Tibial artery (tissue), 4 donors: ENCODE measurements at places on chromosomes 3 and 15.

DNA sequence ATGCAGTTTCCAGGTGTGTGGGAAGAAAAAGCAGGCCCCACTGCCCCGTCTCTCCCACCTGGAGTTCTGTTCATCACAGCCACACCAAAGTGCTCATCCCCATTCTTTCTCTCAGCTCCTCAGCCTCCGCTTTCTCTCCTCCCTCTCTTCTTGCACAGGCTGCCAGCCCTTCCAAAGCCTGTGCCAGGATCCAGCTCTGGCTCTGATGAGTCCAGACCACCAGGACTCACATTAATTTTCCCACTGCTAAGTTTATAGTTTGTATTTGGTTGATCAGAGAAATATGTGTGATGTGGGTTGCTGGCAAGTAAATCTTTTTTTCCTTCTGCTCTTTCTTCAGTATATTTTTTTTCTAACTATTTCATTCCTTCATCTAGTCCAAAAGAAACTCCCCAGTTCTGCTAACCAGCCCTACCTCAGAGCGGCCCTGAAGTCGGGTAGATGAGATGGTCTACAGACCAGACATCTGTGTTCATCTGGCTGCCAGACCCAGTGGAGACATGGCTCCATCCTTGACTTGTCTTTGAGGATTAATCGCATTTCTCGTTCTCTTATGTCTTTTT is 49.8 kb downstream of the BOC start:
- no peak for DNase-seq

DNA sequence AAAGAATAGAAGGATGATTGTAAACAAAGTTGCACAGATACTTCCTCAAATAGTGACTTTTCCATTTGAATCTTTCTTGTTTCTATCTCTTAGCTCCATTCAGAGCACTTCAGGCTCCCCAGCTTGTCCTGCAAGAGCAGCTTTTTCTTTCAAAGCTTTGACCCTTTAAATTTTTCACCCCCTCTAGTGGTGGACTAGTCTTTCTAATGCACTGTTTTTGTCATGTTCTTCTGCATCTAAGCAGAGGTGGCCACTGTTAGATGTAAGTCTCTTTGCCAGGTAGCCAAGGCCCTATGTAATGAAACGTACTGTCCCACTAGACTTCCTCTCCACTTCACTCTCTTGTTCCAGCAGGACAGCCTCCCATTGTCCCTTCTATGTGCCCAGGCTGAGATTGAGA is 74.0 kb upstream of the MANF start:
- DNase-seq: no peak

DNA sequence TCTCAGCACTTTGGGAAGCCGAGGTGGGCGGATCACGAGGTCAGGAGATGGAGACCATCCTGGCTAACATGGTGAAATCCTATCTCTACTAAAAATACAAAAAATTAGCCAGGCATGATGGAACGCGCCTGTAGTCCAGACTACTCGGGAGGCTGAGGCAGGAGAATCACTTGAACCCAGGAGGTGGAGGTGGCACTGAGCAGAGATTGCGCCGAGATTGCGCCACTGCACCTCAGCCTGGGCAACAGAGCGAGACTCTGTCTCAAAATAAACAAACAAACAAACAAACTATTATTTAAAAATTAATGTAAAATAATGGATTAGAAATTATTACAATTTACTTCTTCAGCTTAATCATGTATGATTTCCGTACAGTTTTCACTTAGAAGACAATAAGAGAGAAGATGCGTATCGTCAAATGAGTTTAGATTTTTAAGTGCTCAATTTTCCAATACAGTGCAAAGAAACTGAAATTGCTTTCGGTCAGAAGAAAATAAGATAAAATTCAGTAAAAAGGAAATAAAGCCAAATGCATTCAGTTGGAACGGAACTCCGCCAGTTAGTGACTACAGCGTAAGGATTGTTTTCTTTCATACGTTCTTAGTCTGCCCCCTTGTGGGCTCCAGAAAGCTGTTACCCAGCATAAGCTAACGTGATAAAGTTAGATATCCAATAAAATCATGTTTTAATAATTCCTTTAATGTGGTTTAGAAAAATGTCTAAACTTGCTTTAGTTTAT is 24.8 kb downstream of the AADAC start:
- DNase-seq: no peak

DNA sequence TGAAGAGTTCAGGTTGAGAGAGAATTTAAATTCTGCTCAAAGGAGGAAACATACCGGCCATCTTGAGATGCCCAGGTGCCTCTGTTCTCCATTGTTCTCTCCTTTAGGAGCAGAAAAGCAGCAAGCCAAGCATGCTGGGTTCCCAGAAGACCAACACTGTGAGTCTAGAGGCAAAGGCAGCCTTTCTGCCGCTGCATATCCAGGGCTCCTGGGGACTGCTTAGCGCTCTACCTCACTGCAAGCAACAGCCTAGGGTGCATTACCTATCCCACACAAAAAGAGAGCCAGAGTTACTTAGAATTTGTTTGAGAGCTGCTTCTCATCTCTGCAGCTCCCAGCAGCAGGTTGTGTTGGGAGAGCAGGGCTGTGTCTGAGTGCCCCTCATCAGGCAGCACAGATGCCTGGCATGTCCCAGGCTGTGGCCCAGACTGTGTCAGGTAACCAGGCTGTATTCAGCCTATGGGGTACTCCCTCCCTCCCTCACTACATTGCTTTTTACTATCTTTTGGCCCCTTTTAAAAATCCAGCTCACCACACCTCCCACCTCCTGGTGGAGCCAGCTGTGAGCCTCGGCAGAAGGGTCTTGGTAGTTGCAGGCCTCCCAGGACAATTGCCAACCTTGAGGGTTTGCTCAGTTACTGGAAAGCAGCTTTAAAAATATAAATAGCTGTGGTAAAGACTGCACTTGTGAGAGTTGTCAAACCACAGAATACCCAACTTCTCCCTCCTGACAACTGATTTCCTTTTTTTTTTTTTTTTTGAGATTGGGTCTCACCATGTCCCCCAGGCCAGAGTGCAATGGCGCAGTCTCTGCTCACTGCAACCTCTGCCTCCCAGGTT is 30.2 kb downstream of the BCL2L10 start:
- no peak for DNase-seq

GRCh38 chr3:146540978-146541377 is 3.4 kb downstream of the PLSCR1 start:
- DNase-seq: no peak

DNA sequence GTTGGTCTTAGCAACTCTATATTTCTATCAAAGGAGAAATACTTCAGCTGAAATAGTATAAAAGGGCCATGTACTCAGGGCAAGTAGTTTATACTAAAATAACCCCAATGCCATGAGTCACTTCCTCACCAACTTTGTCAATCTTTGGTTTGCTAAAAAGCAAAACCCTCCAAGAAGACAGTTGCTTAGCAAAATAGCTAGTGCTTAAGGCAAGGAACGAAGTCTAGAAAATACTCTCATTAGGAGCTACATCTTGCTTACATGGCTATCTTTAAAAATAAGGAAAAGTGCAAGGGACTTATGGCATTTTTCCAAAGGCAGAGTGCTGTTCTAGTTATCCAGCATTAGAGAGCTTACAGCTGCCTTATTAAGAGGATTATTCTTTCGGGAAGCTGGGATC is 28.4 kb downstream of the P3H2 start:
- no peak for DNase-seq

- DNase-seq: no peak
These were observed 7.7 kb downstream of the FILIP1L start for GRCh38 chr3:100106531-100107141.

DNA sequence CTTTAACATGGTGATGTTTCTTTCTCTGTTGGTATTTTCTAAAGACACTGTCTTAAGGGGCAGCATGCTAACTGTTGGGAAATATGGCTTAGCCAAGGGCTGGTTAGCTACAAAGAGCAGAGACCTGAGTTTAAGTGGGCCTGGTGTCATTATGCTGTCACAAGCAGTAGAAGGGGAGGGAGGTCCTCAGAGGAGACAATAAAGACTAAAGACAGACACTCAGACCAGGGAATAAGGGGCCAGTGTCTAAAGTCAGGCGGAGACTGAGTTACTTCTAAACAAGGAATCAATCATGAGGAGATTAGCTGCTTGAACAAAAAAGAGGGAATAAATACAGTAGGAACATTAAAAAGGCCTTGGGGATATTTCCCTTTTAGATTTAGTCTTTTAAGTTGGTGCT is 142.7 kb upstream of the DPPA4 start:
- no peak for DNase-seq

GRCh38 chr15:35450492-35450891 is 95.5 kb downstream of the DPH6 start:
- DNase-seq: no peak

GRCh38 chr3:107994956-107995715 is 95.7 kb downstream of the CD47 start:
- DNase-seq: no peak

- no peak for DNase-seq
These were observed 17.7 kb upstream of the LAMP3 start for GRCh38 chr3:183180110-183180783.

DNA sequence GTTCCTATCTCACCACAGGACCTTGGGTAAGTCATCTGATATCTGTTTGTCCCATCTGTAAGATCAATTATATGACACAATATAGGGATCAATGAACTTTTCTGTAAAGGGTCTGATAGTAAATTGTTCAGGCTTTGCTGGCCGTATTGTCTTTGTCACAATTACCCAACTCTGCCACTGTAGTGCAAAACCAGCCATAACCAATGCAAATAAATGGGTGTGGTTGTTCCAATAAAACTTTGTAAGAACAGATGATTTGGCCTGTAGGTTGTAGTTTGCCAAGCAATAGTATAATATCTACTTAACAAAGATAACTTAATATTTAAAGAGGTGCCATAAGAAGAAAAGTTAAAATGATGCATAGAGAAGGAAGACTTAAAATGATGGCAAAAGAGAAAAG is 210.8 kb downstream of the VPS13C start:
- DNase-seq: no peak

- DNase-seq: no peak
These were observed 357.5 kb upstream of the UMPS start for GRCh38 chr3:124372775-124373174.
